ENCODE measurements at places on chromosomes 2 and 18.

GRCh38 chr2:9004338-9005204 is 1.1 kb upstream of the MBOAT2 start:
- DNase-seq: no peak

DNA sequence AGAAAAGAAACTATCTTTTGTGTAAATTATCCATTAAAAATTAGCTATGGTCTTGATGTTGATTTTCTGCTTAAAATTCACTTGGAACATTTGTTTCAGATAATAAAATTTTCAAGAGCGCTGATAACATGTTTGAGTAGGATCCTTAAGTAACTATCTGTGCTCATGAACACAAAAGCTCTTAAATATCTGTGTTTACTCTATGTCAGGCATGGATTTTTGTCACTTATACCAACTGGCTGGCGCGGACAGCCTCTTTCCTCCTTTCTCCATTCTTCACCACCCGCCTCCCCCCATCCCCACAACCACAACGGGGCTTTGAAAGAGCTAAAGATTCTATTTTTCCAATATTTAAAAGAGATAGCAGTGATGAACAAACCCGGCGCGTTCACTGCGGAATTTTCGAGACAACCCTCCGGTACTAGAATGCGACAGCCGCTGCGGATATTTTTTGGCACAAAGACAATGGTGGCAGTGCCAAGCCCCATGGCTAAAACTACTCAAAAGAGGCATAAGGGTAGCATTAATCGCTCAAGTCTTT is 181.5 kb downstream of the TCF4 start:
- DNase-seq: no peak

DNA sequence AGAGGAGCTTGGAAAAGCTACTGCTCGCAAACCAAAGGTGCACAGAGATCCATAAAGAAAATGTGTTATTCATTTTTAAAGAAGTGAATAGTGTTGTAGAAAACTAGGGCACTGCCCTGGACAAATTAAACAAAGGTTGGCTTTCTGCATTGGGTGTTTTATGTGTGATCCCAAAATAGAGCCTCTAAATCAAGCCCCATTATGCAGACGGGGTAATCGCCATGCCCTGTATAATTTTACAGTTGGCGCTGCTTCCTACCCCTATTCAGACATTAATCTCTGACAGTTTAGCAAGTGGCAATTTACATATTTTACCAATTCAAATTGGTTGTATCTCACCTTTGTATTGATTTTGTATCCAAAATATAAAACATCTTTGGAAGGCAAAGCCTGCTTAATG is 109.1 kb downstream of the PID1 start:
- DNase-seq: no peak

DNA sequence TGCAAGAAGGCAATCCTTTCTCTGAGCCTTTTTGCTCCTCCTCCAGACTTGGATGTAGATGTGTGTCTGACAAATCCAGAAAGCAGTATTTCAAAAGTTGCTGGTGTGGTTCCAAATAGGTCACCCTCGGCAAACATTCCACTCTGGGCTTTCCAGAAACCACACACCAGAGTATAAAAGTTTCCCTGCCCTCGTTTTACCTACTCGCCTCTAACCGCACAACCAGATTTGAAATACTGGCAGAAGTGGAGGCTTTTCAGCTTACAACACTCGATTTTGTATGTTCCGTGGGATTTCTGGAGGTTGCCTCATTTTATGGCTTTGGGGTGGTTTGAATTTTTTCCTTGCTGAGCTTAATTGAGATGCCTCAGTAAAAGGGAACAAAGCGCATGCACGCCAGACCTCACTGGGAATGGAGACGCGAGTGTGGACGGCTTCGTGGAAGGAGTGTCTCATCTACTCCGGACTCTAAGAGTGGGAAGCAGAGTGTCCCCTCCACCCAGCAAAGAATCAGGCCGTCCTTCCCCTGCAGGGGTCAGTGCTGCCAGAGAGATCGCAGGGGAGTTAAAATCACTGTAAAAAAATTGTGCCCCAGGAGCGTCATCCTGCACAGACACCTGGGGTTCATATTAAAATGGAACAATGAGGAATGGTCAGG is 44.0 kb upstream of the RPL31 start:
- no peak for DNase-seq

- DNase-seq: no peak
Measured at GRCh38 chr2:47891369-47892337, 14.6 kb downstream of the FBXO11 start.

- no peak for DNase-seq
Measured at GRCh38 chr2:217783243-217783642, 219.6 kb downstream of the TNS1 start.

GRCh38 chr2:239252801-239253200 is 148.0 kb downstream of the HDAC4 start:
- DNase-seq: peak; percentile 74

DNA sequence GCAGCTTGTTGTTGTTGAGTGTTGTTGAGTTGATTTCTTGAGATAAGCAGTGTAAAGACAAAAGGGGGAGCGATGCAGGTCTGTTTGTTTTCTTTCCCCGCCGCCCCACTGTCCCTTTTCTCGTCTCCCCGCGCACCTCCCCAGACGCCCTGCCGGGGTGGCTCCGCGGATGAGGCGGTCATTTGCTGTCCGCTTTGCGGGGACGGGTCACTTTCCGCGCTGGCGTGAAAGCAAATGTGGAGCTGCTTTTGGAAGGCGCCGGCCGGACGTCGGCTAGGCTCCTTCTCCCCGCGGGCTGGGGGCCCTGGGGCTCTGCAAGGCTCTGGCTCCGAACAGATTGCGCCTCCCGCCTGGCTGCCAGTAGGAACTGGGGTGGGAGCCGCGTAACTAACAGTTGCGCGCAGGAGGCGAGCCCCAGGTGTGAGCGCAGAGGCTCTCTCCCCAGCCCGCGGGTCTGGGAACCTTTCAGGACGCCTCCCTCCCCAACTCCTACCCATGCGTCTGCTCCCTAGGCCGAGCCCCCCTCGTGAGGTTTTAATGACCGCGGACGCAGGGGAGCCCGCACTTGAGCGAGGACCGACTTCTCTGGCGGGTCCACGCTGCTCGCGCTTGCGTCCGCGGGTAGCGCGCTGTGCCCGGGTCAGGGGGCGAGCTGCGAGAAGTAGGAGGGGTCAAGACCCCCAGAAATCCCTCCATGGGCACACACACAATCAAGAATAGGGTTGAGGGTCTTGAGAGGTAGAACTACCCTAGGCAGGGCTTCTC is 146.6 kb downstream of the MEIS1 start:
- no peak for DNase-seq

DNA sequence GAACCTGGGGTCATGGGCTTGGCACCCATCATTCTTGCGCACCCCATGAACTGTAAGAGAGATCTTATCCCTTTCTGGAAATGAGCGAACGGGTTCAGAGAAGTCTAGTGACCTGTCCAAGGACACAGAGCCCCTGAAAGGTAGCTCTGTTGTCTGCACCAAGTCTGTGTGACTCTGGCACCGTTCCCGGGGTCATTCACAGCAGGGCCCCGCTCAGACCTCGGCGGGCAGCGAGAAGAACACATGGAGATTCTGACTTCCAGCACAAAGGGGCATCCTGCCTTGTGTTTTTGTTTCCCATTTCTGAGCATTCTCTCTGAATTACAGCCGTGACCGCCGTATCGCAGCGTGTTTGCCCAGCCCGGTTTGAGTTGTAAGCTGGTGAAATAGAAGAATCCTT is 231.7 kb downstream of the KLHL29 start:
- DNase-seq: no peak

DNA sequence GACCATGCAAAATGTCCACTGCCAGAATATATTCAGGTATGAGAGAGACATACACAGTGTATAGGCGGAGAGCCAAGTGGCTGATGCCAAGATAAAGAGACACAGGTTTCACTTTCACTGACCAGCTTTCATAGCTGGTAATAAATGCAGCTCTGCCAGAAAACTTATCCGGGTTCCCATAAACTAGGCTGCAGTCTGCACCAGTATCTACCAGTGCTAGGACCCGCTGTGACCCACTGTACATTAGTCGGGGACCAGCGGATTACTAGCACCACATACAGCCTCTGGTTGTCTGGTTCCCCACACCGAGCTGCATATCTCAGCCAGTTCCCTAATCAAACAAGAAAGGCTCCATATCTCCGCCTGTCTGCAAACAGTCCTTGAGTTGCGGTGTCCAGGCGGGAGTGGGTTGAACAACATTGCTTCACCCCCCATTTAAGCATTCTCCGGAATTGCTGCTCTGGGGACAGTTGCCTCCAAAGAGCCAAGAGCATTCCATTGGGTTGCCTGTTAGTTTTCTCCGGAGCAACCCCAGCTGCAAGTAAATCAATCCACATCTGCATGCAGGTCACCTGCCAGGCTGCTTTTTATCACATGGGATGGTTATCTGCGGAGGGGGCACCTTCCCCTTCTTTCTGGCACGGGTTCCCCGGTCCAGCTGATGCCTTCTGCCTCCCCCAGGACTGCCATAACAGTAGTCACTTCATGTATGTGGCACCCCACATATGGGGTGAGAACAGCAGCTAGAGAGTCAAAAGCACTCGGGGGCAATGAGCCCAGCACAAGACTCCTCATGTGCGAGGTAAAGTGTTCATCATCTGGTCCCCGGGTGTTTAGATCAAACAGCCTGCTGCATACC is 18.0 kb upstream of the KLHL23 start:
- no peak for DNase-seq

GRCh38 chr2:225013425-225014365 is 28.6 kb downstream of the DOCK10 start:
- DNase-seq: no peak

- no peak for DNase-seq
Measured at GRCh38 chr18:9995631-9996030, 81.8 kb downstream of the VAPA start.

DNA sequence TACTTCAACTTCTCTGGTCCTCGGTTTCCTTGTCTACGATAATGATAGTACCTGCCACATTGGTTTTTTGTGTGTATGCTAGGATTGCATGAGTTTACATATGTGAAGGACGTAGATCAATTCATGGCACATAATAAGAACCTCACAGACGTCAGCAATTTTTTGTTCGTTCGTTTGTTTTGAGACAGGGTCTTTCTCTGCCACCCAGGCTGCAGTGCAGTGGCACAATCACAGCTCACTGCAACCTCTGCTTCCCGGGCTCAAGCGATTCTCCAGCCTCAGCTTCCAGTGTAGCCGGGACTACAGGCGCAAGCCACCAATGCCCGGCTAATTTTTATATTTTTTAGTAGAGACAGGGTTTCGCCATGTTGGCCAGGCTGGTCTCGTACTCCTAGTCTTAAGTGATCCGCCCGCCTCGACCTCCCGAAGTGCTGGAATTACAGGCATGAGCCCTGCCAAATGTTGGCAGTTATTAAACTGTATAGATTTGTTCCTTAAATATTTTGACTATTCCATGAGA is 756 bp upstream of the SLC35F5 start:
- DNase-seq: no peak

- DNase-seq: no peak
Measured at GRCh38 chr2:241063093-241063551, 39.0 kb downstream of the MTERF4 start.

DNA sequence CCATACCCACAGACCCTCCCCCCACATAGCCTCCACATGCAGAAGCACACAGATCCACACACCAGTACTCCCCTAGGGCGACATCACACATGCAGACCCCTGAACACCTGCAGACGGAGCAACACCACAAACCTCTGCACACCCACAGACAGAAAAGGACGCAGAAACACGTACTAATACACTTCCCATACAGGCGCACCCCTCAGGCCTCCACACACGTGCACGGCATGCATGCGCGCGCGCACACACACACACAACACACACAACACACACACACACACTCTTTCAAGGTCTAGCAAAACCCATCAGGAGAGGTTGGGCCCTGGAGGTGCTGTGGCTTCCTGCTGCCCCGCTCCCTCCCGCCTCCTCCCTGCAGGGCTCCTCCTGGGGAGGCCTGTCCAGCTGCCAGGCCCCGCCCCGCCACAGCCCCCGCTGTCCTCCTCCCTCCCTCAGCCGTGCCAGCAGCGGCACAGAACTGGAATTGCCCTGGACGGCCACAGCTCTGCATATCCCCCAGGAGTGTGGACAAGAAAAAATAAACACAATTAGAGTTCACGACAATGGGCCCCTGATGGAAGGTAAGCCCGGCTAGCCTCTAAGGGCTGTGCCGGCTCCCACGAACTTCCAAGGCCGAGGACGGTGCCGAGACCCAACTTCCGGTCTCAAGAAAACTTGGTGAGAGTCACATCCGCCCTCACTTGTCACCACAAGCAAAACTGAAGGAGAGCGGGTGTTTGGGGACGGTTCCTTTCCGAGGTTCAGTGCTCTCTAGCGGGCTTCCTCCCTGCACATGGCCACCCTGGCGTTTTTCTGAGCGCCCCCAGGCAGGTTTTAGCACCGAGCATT is 6.8 kb downstream of the ZFP36L2 start:
- peak; percentile 94 for DNase-seq

DNA sequence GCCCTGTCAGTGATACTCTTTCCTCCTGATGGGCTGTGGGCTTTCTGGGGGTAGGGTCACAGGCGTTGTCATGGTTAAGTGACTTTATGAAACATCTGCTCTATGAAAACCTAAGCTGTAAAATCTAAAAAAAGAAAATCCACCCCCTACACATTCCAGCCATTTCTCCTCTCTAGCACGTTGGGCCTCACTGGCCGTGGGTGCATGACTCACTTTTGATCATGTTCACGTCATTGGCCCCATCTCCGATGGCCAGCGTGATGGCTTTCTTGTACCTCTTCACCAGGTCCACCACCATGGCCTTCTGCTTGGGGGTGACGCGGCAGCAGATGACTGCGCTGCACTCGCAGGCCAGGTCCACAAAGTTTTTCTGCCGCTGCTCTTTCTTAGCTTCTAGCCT is 39.3 kb upstream of the NARS1 start:
- DNase-seq: no peak

DNA sequence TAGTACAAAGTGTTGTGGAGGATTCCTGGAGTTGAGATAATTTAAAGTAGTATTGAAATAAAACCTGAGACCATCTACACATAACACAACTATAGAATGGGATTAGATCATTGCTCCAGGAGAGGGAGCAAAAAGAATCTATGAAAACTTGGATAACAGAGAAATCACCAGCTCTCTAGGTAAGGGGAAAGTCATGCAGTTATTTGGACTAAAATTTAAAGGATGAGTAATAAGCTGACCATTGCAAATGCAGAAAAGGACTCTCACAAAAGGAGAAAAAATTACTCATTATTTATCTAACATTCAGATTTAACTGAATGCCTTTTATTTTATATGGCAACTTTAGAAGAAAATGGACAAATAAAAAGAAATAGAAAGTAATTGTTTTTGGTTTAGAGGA is 1399.8 kb upstream of the ACVR2A start:
- DNase-seq: no peak

DNA sequence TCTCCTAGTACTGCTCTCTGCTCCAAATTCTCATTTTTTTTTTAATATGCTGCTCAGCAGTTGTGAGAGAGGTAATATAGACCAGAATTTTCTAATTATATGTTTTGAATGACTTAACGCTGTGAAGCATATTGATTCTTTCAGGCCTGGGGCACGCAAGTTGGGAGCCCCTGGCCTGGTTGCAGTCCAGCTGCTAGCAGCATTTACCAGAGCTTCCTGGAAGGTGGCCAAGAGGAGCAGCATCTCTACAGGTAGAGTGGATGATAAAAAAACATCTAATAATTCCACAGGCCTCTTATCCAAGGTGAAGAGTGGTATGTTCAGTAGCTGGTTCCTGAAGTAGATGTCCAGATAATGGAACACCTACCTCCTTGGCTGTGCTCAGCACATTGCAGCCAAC is 7.3 kb upstream of the UGP2 start:
- no peak for DNase-seq

- no peak for DNase-seq
Measured at GRCh38 chr2:130169896-130170295, 11.5 kb downstream of the SMPD4 start.

- DNase-seq: peak; percentile 32
Measured at GRCh38 chr2:181185421-181185820, 205.0 kb downstream of the UBE2E3 start.

GRCh38 chr2:27164960-27165763 is 16.4 kb downstream of the TCF23 start:
- DNase-seq: no peak
